Cortex of kidney (tissue), 1 donor: ENCODE measurements at places on chromosomes 5 and 9.

DNA sequence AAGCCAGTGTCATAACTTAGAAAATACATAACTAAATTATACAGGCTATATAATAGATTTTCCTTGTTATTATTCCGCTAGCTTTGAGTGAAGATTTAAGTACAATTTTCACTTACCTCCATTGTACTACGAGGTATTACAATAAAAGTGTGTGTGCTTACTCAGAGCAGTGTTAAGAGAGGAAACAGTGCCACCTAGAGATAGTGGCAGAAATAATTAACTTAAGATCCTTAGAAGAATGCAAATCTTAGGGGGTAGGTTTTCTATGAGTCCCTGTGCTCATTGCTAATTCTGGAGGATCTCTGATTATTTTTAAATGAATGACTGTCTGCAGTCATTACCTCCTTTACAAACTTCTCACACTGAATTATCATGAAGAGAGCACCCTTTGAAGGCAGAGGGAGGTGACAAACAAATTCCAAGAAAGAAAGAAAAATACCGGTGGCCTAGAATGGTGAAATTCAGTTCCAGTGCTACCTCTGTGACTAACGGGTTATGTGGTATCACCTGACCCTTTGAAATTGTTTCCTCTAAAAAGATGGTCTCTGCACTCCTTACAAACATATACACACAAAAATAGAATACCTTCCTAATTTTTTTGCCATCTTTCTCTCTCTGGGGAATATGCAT lies 379.8 kb downstream of the TRIM36 start:
- no peak for DNase-seq

- DNase-seq, result no peak
Measured at GRCh38 chr9:120336021-120336752, 243.8 kb downstream of the CDK5RAP2 start.

GRCh38 chr5:36222620-36223019 lies 19.1 kb downstream of the NADK2 start:
- no peak for DNase-seq

DNA sequence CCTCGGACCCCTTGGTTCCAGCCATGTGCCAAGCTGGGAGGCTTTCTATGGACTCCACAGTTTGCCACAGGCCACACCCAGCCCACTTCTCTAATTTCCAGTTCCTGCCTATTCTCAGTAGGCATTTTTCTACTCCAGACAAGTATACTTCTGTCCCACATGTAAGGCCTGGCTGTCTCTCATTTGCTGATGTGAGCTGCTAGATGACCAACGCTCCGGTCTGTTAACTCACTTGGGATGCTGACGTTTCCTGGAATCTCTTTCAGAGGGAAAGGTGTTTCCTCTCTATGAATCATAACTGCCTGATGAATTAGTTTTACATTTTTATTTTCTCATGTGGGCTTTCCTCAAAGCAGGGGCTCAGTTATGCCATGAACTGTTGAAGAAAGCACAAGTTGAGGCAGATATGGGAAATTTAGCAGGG lies 36.3 kb downstream of the ERGIC1 start:
- no peak for DNase-seq

GRCh38 chr9:133633681-133634080 lies 2.5 kb upstream of the DBH start:
- DNase-seq, result no peak

- DNase-seq, result no peak
Measured at GRCh38 chr5:11963227-11963626, 59.0 kb upstream of the CTNND2 start.

DNA sequence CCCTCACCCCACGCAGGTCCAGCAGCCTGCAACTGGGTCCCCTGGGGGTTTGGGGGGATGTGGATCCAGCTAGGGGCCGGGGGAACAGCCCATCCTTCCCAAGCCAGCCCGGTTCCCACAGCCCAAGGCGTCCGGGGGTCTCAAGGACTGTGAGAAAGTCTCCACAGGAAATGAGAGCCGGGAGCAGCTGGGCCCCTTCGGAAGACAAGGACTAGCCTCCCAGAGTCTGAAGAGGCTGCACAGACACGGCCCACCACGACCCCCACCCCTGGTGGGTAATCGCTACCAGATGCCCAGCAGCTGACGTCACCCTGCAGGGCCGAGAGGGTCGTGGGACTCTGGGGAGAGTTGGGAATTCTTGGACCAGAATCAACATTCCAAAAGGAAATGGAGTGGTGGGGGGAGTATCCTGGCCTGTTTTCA lies 10.5 kb downstream of the SH2D3C start:
- DNase-seq, result no peak

GRCh38 chr9:105313238-105313637 lies 68.8 kb downstream of the SLC44A1 start:
- no peak for DNase-seq

- DNase-seq, result no peak
Measured at GRCh38 chr9:104494808-104495207, 9.3 kb upstream of the OR13F1 start.

- no peak for DNase-seq
Measured at GRCh38 chr5:139636975-139637408, 11.2 kb upstream of the CXXC5 start.

DNA sequence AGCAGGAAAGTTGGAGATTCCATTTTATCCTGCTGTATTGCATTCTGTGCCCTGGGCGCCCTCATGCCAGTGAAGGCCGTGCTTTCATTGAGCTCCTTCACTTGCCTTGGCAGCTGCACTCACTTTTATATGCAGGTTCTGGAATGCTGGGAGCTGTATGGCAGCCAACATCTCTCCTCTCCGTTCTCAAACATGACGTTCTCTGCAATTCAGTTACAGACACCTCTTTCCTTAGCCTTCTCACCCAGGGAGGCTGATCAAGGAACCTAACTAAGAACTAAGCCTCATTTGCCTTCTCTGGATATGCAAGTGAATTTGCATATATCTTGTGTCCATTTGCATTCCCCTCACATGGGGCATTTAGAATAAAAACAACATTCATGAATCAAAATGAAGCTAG lies 29.4 kb upstream of the PURA start:
- DNase-seq, result no peak

GRCh38 chr5:114060866-114061265 lies 301.0 kb upstream of the KCNN2 start:
- no peak for DNase-seq

GRCh38 chr9:123002754-123003153 lies 30.7 kb upstream of the GPR21 start:
- DNase-seq, result no peak

DNA sequence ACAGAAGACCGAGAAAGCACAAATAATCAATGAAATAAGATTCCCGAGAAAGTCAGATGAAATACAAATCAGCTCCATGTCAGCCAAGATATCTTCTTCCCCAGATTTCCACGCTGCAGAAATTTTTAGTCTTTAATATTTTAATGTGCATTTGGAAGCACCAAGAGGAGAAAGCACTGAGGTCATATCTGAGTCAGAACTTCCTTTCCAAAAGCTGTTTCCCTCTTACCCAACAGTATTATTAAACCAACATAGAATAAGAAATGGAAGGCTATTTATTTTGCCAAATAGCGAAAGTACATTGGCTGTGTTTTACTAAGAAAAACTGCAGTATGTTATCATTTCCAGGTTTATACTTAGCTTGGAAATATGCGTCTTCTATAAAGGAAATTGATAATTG lies 772.1 kb upstream of the CDH9 start:
- DNase-seq, result no peak

DNA sequence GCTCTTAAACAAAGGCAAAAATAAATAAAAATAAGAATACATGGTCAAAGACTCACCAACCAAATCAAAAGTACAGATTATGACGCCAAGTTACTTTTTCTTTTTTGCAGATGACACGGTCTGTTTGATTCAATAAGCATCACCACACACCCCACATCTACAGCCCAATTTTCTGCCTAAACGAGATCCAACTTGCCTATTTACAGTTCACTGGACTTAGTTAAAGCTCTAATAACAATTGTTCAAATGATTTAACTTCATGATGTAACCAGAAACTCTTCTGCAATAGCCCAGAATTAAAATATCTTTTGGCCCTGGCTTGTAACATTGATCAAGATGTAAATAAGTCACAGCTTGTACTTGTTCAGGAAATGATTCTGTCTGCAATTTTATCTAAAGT lies 590.3 kb upstream of the C9orf72 start:
- DNase-seq, result no peak

DNA sequence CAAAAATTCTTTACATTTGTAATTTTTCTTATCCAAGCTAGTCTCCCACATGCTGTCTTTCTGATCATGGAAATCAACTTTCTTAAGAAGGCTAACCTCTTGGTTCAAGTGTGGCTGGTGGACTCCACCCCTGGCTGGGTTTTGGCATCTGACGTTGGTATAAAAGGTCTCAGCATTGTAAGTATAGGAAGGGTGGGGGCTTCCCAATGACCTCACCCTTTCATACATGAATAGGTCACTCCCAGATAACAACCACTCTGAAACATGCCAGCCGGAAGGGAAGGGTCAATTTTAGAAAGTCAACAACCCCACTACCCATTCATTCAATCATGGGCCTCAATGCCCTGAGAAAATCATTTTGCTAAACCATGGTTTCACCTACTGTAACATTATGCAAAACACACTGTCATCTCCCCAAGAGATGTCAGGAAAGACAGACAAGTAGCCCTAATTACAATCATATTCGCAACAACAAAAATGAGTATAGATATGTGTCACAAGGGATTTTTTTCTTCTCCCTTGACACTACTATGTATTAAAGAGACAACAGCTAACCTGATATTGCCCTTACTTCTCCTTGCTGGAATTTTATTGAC lies 31.9 kb upstream of the PCSK5 start:
- no peak for DNase-seq

DNA sequence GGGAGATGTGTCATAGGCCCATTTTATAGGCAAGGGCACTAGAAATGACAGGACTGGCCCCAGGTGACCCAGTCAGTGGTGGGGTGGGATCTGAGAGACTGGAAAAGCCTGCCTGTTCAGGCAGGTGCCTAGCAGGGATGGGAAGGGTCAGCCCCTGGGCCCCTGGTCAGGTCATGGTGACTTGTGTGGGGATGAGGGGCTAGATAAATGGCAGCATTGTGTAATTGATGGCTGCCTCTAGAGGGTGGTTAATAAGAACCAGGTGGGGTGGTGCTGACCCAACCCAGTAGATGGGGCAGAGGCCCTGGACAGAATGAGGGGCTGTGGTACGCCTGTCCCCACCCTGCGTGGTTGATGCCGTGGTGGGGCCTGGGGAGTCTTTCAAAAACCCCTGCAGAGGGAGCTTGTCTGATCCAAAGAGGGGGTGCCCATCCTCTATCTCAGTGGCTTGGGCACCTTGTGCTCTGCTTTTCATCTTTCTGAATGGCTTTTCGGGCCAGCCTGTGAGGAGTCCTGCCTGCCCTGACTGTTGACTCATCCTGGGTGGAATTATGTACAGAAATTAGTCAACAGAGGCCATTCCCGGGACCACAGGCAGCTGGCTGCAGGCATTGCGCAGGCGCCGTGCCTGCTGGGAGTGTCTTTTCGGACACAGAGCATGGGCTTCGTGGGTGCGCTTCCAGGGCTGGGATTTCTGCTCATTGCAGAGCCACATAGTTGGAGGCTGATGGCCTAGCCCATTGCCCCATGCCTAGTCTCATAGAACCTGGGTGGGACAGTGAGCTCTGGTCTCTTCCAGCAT lies 93.6 kb upstream of the PITX1 start:
- no peak for DNase-seq

DNA sequence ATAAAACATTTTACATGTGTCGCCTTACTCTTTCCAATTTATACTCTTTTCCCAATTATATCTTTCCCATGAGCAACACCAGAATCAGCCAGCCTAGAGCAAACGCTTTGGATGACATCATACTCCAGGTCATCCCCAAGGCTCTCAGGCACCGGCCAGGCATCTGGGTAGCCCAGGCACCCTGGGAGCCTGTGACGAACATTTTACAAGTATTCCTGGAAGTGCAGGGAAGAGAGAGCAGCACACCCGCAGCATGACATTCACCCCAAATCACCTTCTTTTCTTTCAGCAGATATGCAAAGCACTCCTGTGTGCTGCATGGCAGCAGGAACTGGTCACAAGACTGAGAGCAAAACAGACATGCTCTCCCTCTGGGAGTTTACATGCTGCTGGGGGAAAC lies 75.7 kb upstream of the SMIM23 start:
- no peak for DNase-seq

GRCh38 chr5:87722286-87722685 lies 309.6 kb upstream of the CCNH start:
- no peak for DNase-seq

GRCh38 chr5:60805463-60805862 lies 38.6 kb downstream of the ELOVL7 start:
- DNase-seq, result no peak

- no peak for DNase-seq
Measured at GRCh38 chr5:134432174-134432573, 20.5 kb upstream of the CDKN2AIPNL start.

GRCh38 chr9:86668488-86668887 lies 278.8 kb downstream of the GAS1 start:
- DNase-seq, result no peak

DNA sequence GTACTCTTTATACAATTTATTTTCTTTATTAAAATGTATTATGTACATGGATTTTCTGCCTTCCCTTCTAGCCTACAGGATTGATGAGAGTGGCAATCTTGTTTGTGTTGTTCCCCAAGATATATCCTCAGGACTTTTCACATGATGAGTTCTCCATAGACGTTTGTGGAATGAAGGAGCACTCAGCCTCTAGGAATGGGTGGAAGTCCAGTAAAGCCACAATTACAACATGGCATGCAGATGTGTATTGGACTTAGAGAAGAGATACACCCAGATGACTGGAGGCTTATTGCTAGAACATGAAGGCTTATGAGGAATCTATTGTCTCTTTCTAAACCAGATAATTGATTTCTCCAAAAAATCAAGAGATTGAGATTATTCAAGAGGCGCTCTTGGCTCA lies 8.2 kb upstream of the DOCK2 start:
- DNase-seq, result no peak

- DNase-seq, result no peak
Measured at GRCh38 chr5:145062280-145063062, 772.7 kb downstream of the PRELID2 start.

DNA sequence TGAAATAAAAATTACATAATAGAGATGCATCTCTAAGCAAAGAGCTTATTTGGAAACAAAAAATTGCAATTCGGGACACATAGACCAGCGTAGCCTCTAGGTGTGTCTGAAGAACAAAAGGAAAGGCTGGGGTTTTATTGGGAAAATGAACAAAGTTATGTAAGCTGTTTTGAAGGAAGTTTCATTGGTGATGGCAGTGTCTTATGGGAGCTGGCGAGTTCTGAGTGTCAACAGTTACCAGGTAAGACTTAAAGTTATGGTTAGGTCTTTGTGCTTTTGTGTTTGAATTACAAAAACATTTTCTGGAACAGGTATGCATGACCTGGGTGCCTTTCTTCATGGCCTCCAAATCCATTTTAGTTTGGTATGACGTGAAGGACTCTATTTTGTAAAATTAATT lies 48.9 kb downstream of the SLC27A6 start:
- no peak for DNase-seq

- no peak for DNase-seq
Measured at GRCh38 chr9:111649016-111649415, 12.4 kb upstream of the GNG10 start.
